ENCODE measurements at places on chromosomes 7 and 10.

GRCh38 chr7:140876519-140877248, 48.0 kb downstream of the BRAF start:
- no peak for DNase-seq

GRCh38 chr10:6036861-6037321, 25.3 kb downstream of the IL2RA start:
- DNase-seq: no peak

DNA sequence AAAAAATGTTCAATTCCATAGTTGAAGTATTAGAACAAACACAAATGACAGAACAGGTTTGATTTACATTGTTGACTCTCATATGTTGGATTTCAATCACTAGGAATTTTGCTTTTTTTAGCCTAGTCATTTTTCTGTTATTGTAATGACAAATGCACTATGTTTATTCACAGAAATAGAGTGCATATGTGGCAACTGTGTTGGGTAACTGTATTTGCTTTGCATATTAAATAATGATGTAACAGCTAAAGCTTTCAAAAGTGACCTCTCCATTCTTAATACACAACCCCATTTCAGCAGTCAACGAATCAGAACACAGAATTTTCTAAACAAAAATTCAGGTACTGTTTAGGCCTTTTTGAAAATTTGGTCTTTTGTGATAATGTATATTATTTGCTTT, 54.0 kb upstream of the SLC26A5 start:
- no peak for DNase-seq

DNA sequence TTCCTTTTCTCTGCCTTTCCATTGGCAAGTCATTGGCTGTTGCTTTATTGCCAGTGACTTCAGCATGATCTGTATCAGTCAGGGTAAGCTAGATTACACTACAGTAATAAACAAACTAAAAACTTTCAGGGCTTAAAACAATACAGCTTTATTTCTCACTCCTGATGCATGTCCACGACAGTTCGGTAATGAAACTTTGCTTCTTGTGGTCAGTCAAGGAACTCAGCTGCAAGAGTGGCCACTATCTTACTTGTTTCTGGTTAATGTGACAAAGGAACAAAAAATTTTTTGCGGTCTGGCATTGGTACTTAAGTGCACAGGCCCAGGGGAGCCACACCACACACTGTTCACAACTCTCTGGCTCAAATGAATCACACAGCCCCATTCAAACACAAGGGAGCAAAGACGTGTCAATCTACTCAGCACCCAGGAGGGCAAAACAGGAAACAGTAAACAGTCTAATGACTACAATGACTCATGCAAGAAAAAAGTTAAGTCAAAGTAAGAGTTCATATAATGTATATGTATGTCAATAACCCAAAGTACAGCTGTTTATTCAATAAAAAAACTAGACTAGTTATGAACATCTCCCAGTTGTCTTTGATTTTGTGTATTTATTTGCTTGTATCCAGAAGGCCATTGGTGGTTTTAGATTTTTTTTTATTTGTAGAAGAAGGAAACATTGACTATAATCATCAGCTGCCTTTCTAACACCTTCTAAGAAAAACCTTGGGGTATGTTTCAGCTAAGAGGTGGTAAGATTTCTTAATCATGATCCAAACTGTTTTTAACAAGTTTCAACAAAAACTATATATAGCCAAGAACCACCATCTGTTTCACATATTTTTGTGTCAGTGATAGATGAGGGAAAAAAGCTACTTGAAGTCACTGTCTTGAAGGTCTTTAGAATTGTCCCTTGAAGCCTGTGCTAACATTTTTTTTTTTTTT, 134.4 kb upstream of the FAM3C start:
- peak; percentile 75 for DNase-seq

DNA sequence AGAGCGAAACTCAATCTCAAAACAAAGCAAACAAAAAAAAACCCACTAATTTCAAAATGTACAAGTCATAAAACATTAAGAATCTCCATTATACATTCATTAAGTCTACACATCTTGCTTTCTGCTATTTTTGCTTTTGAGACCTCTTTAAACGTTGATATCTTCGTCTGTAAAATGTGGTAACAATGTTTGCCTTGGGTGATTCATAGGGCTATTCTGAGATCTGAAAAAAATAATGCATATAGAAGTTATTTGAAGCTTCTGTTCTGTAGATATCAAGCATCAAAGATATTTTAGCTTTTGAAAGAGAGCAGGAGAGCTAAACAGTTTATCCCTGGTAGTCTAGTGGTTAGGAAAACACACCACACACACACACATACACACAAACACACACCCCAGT, 158.1 kb upstream of the PLXDC2 start:
- DNase-seq: no peak

GRCh38 chr7:133139350-133139749, 57.5 kb upstream of the CHCHD3 start:
- DNase-seq: peak; percentile 13

GRCh38 chr10:97543025-97543546, 29.5 kb upstream of the ANKRD2 start:
- peak; percentile 100 for DNase-seq

GRCh38 chr7:16420329-16420648, 1.0 kb downstream of the CRPPA start:
- DNase-seq: no peak

- no peak for DNase-seq
Observed at GRCh38 chr7:156778201-156778600, 114.8 kb downstream of the LMBR1 start.

- DNase-seq: no peak
Observed at GRCh38 chr7:47389171-47389922, 192.6 kb downstream of the TNS3 start.

DNA sequence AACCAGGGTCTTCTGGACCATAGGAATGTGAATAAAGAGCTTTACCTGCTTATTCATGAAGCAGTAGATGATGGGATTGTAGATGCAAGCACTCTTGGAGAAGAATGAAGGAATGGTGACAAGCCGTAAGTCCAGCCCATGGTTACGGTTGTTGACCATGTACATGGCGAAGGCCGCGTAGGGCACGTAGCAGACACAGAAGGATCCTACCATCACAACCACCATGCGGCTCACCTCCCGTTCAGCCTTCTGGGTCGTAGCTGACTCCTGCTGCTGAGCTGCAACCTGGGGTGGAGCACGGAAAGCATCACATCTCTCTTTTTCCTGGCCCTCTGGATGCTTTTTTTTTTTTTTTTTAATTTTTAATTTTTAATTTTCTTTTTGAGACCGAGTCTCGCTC, 2.0 kb downstream of the OPN1SW start:
- DNase-seq: no peak

GRCh38 chr10:49742683-49743463, 19.2 kb downstream of the OGDHL start:
- no peak for DNase-seq

DNA sequence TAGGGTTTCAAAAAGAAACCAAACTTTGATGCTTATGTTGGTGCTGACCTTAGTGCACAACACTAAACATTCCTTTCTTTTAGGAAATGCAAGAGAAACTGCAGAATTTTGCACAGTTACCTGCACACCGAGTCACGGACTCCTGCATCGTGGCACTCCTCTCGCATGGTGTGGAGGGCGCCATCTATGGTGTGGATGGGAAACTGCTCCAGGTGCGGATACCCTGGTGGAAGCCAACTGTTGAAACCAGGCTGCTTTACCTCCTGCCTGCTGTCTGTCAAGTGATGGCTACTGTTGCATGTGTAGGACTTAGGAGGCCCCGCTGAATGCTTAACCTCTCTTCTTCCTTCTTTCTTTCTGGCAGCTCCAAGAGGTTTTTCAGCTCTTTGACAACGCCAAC, 11.7 kb downstream of the CASP2 start:
- no peak for DNase-seq

- DNase-seq: no peak
Observed at GRCh38 chr7:44313016-44313415, 12.4 kb downstream of the CAMK2B start.

DNA sequence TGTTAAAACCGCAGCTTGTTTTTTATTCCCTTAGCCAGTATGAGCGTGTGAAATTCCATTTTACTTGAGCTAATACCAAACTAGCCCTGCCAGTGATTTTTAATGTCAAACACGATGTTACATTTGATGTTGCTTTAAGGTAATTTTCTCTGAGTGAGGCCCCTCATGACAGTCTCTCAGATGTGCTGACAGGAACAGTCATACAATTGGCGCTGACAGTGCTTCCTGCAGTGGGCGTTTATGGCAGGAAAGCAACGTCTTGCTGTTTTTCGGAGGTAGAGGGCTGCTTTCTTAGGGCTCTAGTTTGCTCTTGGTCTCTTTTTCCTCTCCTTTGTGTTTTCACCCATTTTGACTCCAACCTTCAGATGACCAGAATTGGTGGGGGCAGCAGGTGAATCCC, 19.3 kb downstream of the PON1 start:
- DNase-seq: peak; percentile 4

DNA sequence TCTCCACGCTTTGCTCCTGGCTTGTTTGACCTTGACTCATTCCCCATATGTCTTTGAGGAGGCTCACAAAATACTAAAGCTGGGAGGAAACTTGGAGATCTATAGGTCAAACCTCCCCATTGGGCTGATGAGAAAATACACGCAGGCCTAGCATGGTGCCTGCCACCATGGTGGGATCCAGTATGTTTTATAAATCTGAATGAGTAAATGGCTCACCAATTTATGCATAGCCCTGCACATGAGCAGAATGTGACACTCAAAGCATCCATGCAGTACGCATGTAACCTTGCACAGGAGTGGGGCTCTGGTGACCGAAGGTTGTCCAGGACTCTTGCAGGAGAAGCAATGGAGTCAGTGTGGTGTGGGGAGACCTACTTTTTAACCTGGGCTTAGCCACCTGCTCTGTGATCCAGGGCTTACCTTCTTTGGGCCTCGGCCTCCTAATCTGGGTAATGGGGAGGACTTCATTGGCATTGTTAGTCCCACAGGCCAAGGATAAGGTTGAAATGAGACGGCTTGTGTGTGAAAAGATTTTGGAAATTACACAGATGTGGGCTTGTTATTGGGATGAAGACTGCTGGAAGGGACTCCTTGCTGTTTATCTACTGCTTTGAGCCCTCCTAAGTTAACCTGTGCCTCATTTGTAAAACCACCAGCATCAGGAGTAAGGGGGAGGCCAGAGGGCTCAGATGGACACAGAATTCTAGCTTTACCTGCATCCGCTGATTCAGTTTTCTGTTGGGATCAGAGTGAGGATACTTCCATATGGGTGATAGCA, 58.4 kb downstream of the ADCYAP1R1 start:
- no peak for DNase-seq

DNA sequence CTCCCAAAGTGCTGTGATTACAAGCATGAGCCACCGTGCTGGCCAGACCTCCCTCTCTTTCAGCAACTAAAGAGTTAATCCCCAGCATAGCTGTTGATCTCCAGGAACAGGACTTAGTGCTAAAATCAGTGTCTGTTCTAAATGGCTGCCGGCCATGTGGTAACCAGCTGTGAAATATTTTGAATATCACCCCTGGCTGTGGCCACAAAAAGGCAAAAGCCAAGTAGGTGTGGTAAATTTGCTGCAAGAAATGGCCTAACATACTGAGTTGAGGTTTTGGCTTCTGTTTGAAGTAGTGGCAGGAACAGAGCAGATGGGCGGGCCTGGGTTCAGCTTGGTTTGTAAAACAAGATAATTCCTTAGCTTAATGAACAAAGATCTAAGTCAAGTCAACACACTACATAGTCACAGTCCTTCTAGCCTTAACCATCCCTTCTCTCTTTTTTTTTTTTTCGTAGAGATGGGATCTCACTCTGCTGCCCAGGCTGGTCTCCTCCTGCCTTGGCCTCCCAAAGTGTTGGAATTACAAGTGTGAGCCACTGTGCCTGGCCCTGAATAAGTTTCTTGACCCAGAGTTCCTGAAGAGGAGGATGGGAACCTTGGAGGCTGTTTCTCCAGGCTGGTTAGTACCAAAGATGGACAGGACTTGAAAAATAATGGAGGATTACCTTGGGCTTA, 22.7 kb upstream of the AGFG2 start:
- DNase-seq: no peak

GRCh38 chr10:122974023-122974422, 6.2 kb upstream of the PSTK start:
- DNase-seq: no peak

GRCh38 chr7:91239772-91240171, 24.5 kb upstream of the FZD1 start:
- DNase-seq: no peak

DNA sequence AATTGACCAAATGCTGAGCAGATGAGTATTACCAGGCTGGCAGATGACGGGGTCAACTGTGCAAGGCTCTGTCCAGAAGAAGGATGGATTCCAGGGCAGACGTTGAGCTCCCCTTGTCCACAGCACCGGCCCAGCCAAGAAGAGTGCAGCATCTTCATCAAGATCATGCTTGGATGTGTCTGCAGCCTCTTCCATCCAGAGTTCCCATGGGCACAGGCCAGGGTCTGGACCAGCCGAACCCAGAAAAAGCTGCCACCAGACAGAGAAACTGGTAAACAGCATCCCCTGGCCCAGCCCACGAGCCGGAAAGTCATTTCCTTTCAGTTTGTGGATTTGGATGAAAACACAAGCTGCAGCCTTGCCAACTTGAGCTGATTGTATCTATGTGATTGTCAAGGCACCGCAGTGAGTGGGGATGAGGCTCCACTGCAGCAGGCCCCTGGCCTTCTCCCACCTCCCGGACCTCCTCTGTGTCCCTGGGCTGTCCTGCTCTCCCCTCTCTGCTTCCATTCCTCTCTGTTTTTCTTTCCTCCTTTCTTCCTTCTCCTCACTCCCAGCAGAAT, 321.8 kb downstream of the TCERG1L start:
- DNase-seq: no peak

- no peak for DNase-seq
Observed at GRCh38 chr10:23120001-23120934, 24.9 kb downstream of the MSRB2 start.

DNA sequence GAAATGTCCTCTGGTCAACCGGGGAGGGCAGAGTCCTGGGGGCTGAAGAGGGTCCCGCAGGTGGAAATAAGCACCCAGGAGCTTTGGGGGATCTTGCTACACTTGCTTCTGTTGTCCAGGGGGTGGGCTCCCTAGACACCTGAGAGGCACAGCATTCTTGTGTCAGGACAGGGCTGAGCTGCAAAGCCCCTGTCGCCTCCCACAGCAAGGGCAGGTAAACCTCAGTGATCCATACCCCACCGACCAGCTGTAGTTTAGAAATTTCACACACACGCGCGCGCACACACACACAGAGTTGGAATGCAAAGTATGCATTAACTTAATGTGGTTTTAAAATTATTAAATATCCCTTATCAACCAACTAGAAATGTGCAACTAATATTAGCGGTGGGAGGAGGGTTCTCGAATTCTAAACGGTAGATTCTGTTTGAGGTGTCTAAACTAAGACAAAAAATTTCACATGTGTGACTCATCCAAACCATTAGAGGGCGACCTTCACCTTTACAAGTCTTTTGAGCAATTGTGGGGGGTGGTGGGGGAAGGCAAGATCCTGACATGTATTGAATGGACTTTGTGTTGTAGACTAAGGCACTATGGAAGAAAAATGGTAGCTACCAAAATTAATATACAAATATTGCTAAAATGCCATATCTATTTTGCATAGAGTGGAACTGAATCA, 34.3 kb upstream of the PTF1A start:
- DNase-seq: peak; percentile 20
